ENCODE measurements at places on chromosomes 16 and 17.

DNA sequence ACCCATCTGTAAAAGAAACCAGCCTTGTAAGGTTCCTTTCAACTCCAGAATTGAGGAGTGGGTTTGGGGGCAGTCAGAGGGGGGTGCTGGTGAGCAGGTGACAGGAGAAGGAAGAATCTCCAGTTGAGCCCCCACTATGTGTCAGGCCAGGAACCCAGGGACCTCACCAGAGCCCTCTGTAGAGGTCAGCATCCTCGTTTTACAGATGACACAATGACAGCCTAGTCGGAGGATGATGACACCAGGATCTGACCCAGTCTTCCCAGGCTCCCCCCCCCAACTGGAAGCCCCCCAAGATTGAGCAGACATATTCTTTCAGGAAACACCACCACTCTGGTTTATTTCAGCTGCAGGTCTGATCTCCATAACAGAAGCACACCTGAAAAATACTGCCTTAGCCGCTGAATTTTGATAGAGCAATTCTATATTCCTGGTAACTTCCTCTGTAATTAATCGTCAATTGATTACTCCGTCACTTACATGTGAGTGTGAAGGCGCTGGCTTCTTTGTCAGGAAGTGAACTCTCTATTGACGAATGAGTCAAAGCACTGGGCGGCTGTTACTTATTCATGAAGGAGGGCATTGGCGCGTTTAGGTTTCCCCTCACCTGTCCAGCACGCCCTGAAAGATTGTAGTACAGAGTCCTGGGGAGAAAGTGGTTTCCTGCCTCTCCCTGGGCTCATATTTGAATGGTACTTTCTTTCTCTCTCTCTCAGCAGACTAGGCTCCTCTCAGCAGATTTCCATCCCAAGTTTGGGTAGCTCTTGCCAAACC, 21.2 kb downstream of the SOCS3 start:
- DNase-seq: no peak

- no peak for DNase-seq
These were observed 55.3 kb downstream of the NOG start for GRCh38 chr17:56648806-56649205.

- DNase-seq: no peak
These were observed 26.0 kb upstream of the C16orf95 start for GRCh38 chr16:87342978-87343752.

DNA sequence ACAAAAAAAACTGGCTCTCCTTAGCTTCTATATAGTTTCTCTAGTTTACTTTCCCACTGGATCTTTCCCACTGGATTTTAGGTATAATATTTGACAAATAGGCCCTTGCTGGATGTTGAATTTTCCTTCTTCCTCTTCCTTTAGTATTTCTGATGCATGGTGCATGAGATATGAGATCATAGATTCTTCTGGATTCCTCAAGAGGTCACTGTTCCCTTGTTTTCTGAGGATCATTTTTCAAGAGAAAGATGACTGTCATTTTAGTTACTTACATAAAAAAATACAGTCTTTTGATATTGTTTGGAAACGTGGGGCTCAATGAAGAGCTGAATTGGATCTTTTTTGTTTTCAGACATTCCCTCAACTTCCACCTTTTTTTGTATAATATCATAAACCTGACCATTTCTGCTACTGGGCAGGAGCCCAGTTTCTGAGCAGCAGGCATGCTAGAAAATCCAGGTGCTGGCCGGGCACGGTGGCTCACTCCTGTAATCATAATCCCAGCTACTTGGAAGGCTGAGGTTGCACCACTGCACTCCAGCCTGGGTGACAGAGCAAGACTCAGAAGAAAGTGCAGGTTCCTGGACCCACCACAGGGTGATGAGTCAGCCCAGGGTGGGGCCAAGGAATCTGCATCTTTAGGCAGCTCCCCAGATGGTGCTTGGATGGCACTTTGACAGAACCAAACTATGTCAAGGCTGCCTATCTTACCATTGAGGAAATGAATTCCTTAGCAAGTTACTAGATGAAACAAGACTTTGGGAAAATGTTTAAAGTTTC, 70.3 kb downstream of the SDR42E1 start:
- DNase-seq: no peak

DNA sequence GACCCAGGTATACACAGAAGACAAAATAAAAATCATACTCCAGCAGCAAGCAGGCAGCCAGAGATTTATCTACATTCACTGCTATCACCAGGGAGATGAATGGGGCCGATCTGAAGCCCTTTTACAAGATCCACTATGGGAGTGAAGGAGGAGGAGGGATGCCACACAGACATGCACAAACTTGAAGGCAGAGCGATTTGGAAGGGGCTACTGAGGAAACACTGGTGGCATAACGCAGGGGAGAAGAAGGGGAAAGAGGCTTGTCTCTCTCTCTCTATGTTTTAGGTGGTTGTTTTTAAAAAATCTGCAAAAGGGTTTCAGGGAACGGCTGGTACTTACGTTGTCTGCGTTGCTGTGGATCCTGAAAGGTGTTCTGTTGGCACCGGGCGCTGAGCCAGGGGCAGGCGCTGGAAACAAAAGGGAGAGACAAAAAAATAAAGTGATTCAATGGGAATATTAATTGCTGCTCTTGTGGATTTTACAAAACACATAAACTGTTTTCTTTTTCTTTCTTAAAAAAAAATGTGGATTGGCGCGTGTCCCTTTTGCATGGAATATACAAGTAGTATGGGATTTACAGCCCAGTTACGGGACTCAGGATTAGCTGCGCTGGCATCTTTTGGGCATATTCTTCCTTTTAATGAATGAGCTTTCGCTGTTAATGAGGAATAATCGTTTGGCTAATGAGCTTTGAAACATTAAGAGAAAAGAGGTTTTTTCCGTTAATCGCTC, 255.3 kb upstream of the PMFBP1 start:
- no peak for DNase-seq

Data from NCI-H1048 (cell line).